ENCODE measurements at places on chromosomes 1 and 21.

- no peak for DNase-seq
Observed at GRCh38 chr1:34549199-34549598, 205.6 kb upstream of the GJB5 start.

DNA sequence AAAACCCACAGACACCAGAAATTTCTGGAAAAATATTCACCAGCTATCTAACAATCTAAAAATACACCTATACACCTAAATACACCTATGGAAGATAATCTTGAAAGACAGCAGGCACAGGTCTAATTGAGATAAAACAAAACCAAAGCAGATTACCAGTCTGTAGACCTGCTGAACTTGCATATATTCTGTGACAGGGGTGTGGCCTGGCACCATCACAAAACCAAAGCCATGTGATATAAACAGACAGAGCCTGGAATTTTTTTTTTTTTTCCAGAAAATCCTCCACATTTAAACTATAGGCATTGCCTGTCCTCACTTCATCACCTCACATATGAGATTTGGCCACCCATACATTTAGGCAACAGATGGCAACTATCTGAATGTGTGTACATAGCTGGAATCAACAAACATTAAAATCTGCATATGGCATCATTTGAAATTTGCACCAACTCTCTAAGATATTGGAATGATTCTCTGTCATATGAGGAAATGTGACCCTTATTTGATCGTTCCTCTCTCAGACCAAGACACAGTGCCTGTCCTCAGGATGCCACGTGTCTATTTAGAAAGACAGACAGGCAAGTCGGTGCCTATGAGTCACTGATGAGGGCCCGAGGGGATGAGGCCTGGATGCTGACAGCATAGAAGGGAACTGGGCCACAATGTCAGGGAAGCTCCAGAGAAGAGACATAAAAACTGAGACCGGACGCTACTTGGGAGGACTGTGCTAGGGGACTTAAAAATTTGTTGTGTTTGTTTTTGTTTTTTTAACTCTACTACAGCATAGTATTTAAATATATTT is 32.6 kb downstream of the NMNAT2 start:
- no peak for DNase-seq

DNA sequence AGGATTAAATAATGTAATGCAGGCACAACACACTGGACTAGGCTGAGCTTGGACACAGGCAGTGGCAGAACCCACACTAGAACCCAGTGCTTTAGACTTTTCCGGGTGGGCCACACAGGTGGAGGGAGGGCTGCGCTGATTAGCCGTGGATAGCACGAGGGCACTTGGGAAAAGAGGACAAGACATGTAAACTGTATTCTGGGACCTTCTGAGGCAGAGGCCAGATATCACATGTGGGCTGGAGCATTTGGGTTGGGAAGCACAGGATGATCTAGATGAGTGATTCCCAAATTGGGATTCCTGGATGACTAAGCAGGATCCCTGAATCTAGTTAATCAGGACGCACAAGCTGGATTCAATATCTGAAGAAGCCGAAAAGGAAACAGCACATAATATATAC is 20.3 kb upstream of the A3GALT2 start:
- DNase-seq = no peak

GRCh38 chr1:87220993-87221392 is 107.7 kb upstream of the LMO4 start:
- no peak for DNase-seq

DNA sequence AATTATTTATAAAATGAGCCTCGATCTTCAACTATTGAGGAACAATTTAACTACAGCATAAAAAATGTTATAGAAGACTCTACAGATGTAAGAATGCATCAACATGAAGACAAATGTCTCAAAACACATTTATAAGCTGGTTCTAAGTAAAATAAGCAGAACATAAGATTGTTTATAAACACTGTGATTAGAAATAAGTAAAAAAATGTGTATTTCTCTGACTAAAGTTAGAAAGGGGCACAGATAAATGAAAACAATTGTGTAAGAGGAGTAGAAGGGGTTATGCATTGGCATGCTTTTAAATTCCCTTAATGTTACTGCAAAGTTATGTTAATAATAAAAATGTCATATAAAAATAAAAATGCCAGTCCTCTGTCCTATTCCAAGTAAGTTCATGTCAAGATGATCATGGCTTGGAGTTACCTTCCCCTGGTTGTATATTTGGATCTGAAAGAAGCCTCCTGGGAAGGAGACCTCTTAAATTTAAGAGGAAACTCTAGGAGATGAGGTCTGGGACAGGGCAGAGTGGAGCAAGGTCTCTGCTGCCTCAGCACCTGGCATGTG is 70.2 kb upstream of the FAM20B start:
- no peak for DNase-seq
